C1 segment of cervical spinal cord (tissue), 14 donors: ENCODE measurements at places on chromosomes 6 and 20.

GRCh38 chr6:48024956-48025355, 86.0 kb downstream of the PTCHD4 start:
- no peak for DNase-seq

DNA sequence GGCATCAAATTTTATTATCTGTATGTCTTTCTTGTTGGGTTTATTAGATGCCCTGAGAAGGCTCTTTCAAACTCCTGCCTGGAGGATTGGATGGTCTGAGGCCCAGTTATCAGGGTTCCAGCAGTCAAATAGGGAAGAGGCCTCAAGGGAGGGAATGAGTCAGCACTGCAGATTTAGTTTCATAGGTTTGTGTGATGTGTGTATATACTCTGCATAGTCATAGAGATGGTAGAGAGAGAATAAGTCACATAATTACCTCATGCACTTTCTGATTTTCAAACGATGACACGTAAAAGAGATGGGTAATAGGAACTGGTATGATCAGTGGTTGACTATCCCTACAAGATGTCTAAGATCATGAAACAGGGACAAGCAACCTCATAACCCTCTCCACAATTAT, 82.1 kb downstream of the ADAT2 start:
- DNase-seq, result no peak

GRCh38 chr6:10381830-10382208, 33.1 kb downstream of the TFAP2A start:
- no peak for DNase-seq

- no peak for DNase-seq
Measured at GRCh38 chr6:168765752-168766151, 324.8 kb downstream of the SMOC2 start.

GRCh38 chr20:52056203-52057062, 135.1 kb downstream of the ZFP64 start:
- DNase-seq, result no peak

DNA sequence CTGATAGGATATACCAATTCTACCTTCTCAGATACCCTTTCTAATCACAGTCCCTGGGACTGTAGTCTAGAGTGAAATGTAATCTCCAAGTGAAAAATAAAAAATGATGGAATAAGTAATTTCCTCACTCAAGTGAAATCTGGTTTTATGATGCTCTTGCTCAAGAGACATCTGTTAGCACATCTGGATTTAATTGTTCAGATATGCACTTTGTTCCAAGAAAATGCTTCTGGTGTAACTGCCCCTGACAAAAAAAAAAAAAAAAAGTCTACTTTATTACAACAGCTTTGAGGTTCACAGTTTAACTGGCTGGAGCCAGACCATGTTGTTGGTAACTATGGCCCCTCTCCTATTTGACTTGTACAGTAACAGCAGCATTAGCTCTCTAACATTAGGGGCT, 251.8 kb downstream of the BTBD9 start:
- DNase-seq, result no peak

- DNase-seq, result no peak
Measured at GRCh38 chr6:106069478-106069877, 16.7 kb upstream of the PRDM1 start.

GRCh38 chr20:37867289-37868195, 35.4 kb upstream of the VSTM2L start:
- no peak for DNase-seq

DNA sequence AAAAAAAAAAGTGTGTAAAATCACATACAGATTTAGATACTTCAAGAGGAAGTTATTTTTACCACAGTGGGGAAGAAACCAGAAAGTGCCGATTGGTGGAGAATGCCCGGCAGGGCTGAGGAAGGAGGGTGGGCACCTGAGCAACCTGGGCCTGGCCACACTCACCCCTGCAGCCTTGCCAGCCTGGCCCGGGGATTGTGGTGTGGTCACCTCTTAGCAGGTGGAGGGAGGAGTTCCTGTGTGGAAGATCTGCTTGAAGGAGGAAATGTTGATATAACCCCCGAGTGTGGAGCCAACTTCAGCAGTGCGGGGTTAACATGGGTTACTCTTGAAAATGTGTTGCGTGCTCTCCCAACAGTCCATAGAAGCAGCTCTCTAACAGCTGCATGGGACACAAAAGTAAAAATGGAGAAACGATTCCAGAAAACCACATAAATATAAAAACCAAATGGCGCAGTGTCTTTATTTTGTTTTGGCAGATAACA, 14.7 kb downstream of the UST start:
- no peak for DNase-seq

DNA sequence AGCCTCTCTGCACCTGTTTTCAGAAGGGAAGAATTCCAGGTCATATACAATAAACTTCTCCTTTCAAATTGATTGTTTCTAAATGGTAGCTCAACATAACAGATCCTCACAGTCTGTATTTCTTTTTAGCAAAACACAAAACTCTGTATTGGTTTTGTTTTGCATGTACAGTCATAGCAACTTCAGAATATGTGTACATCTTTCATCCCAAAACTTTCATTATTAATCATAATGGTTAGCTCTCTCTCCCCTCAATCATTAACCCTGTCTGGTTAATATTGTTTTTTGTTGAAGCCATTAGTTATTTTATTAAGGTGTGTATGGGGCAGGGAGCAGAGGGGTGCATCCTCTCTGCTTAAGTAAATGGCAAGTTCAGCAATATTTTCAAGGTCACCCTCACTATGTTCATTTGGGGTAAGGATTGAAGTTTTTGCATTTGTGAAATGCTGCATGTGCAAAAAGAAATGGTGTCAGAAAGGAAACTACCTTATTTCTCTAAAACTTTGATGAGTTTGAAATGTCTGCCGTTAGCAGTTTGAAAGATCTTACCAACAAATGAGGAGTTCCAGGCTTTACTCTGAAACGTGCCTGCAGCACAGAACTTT, 136.8 kb upstream of the BTBD3 start:
- no peak for DNase-seq
